Nephron progenitor cell (in vitro differentiated cells): ENCODE measurements at places on chromosomes 7 and 10.

GRCh38 chr7:36809510-36809909 lies 85.2 kb upstream of the AOAH start:
- H3K27ac ChIP-seq: no peak overlapping the region
- no peak for DNase-seq
- H3K27me3 ChIP-seq: peaks cover 3% of the 10 kb centered on the region
- H3K36me3 ChIP-seq: no peaks in the 10 kb centered on the region
- peaks cover 12% of the 10 kb centered on the region for H3K4me1 ChIP-seq
- H3K4me3 ChIP-seq: no peak overlapping the region

DNA sequence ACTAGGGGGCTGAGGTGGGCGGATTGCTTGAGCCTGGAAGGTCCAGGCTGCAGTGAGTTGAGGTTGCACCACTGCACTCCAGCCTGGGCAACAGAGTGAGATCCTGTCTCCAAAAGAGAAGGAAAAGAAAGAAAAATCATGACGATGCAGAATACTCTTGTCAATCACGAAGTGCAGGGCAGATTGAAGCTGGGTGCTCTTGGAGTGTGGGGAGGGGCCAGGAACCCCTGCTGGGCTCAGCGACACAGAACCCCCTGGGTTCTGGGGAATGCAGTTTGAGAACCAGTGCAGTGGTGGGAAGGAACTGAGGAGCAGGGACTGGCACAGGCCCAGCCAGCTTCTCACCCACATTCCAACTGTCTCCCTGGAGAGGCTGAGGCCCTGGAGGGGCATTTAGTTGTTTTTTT lies 10.8 kb upstream of the INTS1 start:
- H3K36me3 ChIP-seq: peaks cover 6% of the 10 kb centered on the region
- no peak for DNase-seq
- peaks cover 7% of the 10 kb centered on the region for H3K27me3 ChIP-seq
- no peak overlapping the region for H3K4me3 ChIP-seq
- H3K27ac ChIP-seq: no peak overlapping the region

GRCh38 chr10:59805014-59805413 lies 51.8 kb upstream of the MRLN start:
- no peak overlapping the region for H3K4me3 ChIP-seq
- peak; percentile 40 for DNase-seq
- H3K36me3 ChIP-seq: peaks cover 61% of the 10 kb centered on the region
- no peaks in the 10 kb centered on the region for H3K4me1 ChIP-seq

DNA sequence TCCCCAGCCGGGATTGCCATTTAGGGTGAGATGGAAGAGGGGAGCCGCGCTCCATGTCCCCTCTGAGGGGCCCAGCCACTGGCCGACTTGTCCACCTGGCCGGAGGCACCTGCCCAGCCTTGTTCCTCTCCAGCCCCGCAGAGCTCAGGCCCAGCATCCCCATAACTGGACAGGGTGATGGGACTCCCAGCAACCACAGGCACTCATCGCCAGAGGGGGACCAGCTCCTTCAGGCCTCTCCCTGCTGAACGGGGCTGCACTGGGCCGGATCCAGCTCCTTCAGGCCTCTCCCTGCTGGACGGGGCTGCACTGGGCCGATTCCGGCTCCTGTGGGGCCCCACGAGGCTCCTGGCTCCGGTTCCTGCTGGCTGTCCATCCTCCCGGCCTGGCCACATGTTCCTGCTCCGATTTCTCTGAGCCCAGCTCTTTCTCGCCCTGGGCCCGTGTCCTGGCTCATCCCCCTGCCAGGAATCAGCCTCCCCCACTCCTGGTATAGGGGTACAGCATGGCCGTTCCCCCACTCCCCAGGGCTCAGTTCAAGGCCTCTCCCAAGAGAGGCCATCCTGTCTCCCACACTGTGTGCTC lies 56.1 kb upstream of the ADGRA1 start:
- peaks cover 29% of the 10 kb centered on the region for H3K27me3 ChIP-seq
- H3K27ac ChIP-seq: no peak overlapping the region
- no peak for DNase-seq
- H3K4me1 ChIP-seq: peaks cover 61% of the 10 kb centered on the region
- H3K4me3 ChIP-seq: no peak overlapping the region
- no peaks in the 10 kb centered on the region for H3K36me3 ChIP-seq

GRCh38 chr7:157691586-157692459 lies 355.0 kb downstream of the DNAJB6 start:
- no peak overlapping the region for H3K27ac ChIP-seq
- peak; percentile 51 for DNase-seq
- H3K4me3 ChIP-seq: peak overlapping the region; percentile 77

GRCh38 chr10:35927341-35927740 lies 285.2 kb upstream of the FZD8 start:
- no peak overlapping the region for H3K4me3 ChIP-seq
- DNase-seq: no peak
- no peaks in the 10 kb centered on the region for H3K27me3 ChIP-seq
- no peaks in the 10 kb centered on the region for H3K36me3 ChIP-seq

DNA sequence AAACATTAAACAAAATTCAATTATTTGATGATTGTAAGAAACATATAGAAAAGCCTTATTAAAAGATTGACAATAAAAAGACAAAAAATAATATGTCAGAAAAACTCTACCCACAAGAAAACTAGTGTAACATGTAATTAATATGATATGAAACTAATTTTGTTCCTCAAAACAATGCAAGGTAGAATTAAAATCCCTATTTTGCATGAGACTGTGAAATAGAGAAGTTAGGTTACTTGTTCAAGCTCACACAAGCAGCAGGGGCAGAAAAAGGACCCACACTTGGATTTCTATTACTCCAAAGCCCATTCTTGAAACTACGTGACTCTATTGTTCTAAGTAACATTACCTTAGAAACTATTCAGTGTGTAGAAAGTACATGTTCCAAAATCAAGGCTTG lies 96.4 kb downstream of the KCNMA1 start:
- H3K27ac ChIP-seq: no peak overlapping the region
- no peak overlapping the region for H3K4me3 ChIP-seq
- H3K36me3 ChIP-seq: no peaks in the 10 kb centered on the region
- no peak for DNase-seq
- H3K4me1 ChIP-seq: peaks cover 5% of the 10 kb centered on the region

- H3K27me3 ChIP-seq: peaks cover 29% of the 10 kb centered on the region
- H3K36me3 ChIP-seq: no peaks in the 10 kb centered on the region
- H3K27ac ChIP-seq: no peak overlapping the region
- no peak overlapping the region for H3K4me3 ChIP-seq
- H3K4me1 ChIP-seq: no peaks in the 10 kb centered on the region
- DNase-seq: peak; percentile 86
Observed at GRCh38 chr10:86203162-86203905, 163.3 kb downstream of the GRID1 start.

- peaks cover 38% of the 10 kb centered on the region for H3K27me3 ChIP-seq
- no peak overlapping the region for H3K4me3 ChIP-seq
- H3K4me1 ChIP-seq: peaks cover 44% of the 10 kb centered on the region
- no peak for DNase-seq
- H3K36me3 ChIP-seq: no peaks in the 10 kb centered on the region
Observed at GRCh38 chr7:73972614-73973013, 55.4 kb upstream of the ELN start.

DNA sequence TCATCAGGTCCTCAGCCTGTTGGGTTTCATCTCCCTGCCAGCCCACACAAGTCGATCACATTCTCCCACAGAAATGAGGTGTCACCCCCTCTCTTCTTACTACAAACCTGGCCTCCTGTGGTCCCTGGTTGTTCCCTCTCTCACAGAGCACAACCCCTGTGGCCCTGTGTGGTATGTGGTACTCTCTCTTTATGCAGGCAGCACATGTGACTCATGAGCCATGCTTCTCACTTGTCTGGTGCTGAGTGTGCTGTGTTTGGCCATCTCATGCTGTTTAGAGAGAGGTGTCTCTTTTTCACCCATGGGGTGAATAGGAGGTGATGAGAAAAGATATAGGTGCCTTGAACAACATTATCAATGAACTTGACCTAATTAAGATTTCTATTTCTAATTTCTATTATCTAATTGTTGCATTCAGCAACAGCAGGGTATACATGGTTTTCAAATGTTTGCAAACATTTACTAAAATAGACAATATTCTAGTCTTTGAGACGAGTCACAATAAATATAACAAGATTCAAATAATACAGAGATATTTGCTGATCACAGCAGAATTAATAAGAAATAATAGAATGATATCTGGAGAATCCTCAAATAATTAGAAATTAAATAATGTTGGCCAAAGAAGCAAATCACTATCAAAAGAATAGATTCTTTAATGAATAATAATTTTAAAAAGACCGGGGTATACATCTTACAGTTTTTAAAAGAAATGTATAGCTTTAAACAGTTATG lies 633.8 kb upstream of the IGFBP3 start:
- peaks cover 2% of the 10 kb centered on the region for H3K36me3 ChIP-seq
- peaks cover 4% of the 10 kb centered on the region for H3K27me3 ChIP-seq
- no peak for DNase-seq

DNA sequence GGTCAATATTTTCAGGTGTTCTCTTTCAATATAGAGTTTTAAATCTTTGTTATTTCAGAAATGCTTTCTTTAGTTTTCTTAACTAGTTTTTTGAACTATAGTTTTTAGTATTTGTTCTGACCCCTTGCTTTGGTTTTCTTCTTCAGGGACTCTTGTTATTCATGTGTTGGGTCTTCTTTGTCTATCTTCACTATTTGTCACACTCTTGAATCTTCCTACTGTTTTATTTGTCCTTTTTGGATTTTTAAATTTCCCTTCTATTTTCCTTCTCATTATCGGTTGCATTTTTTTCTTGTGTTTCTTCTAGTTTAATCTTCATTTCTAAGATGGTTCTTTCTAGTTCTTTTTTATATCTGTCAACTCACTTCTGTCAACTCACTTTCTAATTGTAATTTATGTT lies 37.1 kb upstream of the PRKAG2 start:
- H3K36me3 ChIP-seq: peaks cover 10% of the 10 kb centered on the region
- peaks cover 8% of the 10 kb centered on the region for H3K27me3 ChIP-seq
- DNase-seq: no peak

DNA sequence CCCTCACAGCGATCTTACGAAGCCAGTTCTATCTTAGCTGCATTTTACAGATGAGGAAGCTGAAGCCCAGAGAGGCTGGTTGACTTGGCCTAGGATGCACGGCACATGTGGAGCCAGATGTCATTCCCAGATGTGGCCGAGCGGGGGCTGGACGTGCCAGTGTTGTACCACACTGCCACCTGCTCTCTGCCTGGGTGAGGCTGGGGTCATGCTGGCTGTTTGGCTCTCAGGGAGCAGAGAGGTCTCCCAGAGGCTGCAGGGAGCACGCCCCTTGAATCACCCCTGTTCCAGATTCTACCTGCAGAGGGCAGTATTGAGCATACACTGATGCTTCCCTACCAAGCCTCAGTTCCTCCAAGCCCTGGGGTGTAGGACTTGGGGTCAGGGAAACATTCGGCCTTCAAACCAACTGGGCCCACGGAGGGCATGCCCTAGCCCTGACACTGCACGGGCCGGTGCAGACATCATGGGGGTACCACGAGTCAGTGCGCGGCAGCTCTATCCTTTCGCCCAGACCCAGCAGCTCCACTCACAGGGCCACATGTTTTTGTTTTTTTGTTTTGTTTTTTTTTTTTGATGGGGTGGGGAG lies 3.8 kb upstream of the GTF2IRD1 start:
- H3K27ac ChIP-seq: no peak overlapping the region
- H3K27me3 ChIP-seq: peaks cover 8% of the 10 kb centered on the region
- DNase-seq: peak; percentile 70

DNA sequence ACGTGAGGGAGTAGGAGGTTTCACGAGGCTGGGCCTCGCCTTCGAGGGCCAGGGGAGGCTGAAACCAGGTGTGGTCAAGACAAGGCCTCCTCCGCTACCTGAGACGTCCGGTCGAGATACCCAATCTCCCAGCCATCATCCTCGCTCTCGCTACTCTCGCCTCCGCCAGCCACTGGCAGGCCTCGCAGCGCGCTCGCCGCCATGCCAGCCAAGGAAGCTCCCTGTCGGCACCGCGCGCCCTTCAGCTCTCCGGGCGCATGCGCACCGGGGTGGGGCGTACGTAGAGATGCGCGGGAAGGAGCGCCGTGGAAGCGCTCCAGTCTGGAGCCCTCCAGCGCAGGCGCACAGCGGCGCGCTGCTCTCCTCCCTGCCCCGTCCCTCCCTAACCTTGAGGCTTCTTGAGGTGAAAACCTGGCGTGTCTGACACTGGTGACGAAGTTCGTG lies at the start of gene ASZ1:
Gene ASZ1, minus strand, starts transcription at position 236 of the 444 bp plus-strand sequence. Its CDS starts 33 bp downstream, at position 203.
- no peaks in the 10 kb centered on the region for H3K4me1 ChIP-seq
- H3K36me3 ChIP-seq: no peaks in the 10 kb centered on the region
- no peak within 1 kb of the TSS for H3K27ac ChIP-seq
- H3K27me3 ChIP-seq: peaks cover 6% of the 10 kb centered on the region
- no peak within 1 kb of the TSS for H3K4me3 ChIP-seq

GRCh38 chr7:104486931-104487330 lies 158.5 kb downstream of the LHFPL3 start:
- H3K27me3 ChIP-seq: peaks cover 17% of the 10 kb centered on the region
- no peaks in the 10 kb centered on the region for H3K36me3 ChIP-seq
- no peak overlapping the region for H3K4me3 ChIP-seq
- H3K27ac ChIP-seq: no peak overlapping the region
- no peaks in the 10 kb centered on the region for H3K4me1 ChIP-seq

DNA sequence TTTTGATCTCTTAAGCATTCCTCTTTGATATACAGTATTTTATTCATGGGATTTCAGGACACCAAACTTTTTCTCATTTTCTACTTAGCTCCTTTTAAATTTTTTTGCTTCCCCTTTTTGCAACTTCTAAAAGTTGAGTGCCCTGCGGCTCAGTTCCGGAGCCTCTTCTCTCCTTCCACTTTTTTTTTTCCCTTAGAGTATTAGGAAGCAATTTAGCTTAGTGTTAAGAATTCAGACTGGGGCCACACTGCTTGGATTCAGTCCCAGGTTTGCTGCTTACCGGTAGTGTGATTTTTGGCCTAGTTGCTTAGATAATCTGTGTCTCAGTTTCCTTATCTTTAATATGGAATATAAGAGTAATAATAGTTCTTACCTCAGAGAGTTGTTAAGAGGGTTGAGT lies 3.4 kb downstream of the STAM start:
- H3K36me3 ChIP-seq: peaks cover 54% of the 10 kb centered on the region
- DNase-seq: no peak
- peak overlapping the region; percentile 58 for H3K27ac ChIP-seq
- H3K4me3 ChIP-seq: no peak overlapping the region

DNA sequence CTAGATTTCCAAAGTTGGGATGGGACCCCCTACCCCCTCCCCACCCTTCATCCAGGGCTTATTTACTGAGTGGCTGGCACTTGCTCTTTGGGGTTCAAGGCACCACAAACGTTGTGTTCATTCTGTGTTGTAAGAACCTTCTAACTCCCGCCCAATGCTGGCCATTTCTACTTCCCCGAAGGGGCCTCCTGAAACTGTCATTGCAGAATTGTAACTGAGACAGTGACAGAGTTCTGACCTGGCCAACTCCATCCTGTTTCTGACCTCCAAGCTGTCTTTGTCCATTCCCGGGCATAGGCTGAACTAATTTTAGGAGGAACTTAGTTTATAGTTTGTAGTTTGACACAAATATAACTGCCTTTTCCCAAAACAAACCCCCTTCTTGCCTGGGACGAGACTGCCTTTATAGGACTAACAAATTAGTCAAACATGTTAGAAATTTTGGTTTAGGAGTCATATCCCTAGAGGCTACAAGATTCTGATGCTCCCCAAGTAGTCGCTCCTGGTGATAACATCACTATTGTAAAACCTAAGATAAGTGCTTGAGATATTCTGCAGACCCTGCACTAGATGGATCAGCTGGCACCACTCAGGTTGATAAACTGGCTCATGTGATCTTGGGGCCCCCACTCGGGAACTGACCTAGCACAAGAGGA lies 34.8 kb upstream of the ZMIZ2 start:
- no peak overlapping the region for H3K27ac ChIP-seq
- H3K4me1 ChIP-seq: peaks cover 30% of the 10 kb centered on the region
- H3K36me3 ChIP-seq: peaks cover 4% of the 10 kb centered on the region
- peaks cover 12% of the 10 kb centered on the region for H3K27me3 ChIP-seq

GRCh38 chr7:155191901-155192478 lies 105.7 kb upstream of the INSIG1 start:
- peaks cover 26% of the 10 kb centered on the region for H3K4me1 ChIP-seq
- DNase-seq: no peak
- H3K27ac ChIP-seq: no peak overlapping the region
- peaks cover 4% of the 10 kb centered on the region for H3K36me3 ChIP-seq
- H3K4me3 ChIP-seq: no peak overlapping the region
